ENCODE measurements at places on chromosomes 1 and 21.
A peak's percentile ranks its signal among the peaks of the same experiment; 100 is the strongest.

GRCh38 chr1:219277304-219278105, 103.8 kb downstream of the LYPLAL1 start:
- no peak for DNase-seq

DNA sequence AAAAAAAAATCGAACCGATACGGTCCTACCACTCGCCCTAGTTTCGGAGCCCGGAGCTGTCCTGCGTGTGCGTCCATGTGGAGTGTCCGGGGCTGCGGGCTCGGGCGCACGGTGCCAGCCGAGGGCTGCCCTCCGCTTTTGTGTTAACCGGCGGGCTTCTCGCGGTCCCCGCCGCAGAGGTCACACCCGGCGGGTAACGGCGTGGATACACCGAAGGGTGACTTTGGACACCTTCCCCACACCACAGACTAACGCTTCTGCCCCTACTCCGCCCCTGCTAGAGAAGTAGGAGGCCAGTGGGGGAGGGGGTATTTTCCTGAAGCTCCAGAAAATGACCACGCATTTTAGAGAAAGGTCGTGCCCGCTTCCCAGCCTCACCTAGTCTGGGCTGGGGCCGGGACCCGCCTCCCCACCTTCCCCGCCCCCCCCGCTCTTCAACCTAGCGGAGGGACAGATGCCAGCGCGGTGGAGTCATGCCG, 609 bp upstream of the ATF3 start:
- DNase-seq, result no peak

DNA sequence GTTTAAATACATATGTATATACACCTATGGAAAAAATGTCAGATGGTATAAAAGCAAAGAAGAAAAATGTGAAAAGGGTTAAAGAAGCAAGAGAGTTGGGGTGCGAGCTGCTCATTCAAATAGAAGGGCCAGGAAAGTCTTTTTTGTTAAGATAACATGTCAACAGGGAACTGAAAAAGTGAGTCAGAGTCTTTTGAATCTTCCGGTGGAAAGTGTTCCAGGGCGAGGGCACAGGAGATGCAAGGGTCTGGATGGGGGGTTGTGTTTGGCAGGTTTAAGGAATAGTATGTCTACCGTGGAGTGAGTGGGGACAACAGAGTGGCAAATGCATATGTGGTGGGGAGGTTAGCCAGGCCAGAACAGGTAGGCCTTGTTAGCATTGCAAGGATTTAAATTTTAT, 22.2 kb upstream of the GNG12 start:
- no peak for DNase-seq

DNA sequence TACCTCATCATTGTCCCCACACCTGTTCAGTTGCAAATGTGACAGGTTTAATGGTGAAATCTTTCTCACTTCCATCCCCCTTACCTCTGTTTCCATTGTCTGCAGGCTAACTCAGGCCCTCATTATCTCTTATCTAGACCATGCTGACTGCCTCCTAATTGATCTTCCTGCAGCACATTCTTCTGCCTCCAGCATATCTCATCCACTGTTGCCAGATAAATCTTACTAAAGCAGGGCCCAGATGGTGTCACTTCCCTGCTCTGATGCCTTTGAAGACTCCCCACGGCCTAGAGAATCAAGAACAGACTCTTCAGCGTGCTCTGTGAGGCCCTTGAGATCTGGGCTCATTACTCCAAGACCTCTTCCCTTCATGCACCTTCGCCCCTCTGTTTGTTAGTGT, 230.1 kb downstream of the DUSP10 start:
- no peak for DNase-seq

- no peak for DNase-seq
These were observed 6.9 kb upstream of the PTGFR start for GRCh38 chr1:78483903-78484302.

- no peak for DNase-seq
These were observed 63.9 kb downstream of the KCNK1 start for GRCh38 chr1:233677690-233678354.

GRCh38 chr1:176884286-176884685, 280.2 kb downstream of the ASTN1 start:
- DNase-seq, result no peak

GRCh38 chr1:198970916-198971315, 332.1 kb downstream of the PTPRC start:
- no peak for DNase-seq

- DNase-seq, result no peak
These were observed 49.1 kb upstream of the CCDC27 start for GRCh38 chr1:3702990-3703728.

- DNase-seq, result no peak
These were observed 99.8 kb downstream of the PTPN14 start for GRCh38 chr1:214451596-214451995.

- DNase-seq, result no peak
These were observed 2.6 kb downstream of the PTTG1IP start for GRCh38 chr21:44870748-44871495.

- peak; percentile 52 for DNase-seq
These were observed 56.4 kb upstream of the RGS7 start for GRCh38 chr1:241413386-241413785.

GRCh38 chr1:22877112-22877915, 95.4 kb downstream of the LACTBL1 start:
- no peak for DNase-seq

DNA sequence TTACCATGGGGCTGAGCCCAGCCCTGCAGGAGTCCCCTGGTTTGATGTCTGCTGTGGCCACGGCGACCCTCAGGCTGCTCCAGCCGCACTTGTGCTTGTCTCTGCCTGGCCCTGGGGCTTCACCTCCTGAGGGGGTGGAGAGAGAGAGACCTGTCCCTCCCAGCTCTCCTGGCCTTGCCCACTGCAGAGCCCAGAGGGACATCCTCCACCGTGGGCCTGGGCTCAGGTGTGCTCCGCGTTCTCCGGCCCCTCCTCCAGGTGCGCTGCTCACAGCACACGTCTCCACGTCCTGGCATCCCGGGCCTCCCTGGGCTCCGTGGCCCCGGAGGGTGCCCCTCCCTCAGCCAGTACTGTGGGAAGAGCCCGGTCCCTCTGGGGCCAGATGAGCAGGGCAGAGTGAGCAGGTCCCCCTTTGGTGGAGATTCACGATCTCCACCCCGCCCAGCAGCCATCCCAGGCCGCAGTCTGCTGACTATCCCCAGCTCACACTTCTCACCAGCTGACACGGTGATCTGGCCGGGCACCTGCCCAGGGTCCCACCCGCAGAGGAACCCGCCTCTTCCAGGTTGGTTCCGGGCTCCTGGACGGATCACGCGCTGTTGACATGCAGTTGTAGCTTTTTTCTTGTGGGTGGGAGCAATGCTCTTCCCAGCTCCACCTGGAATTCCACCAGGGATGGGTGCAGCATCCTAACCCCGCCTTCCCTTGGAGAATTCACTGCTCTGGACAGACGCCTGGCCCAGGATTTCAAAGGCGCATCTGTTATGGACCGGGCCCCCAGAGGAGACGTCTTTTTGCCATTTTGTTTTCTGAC, 41.8 kb upstream of the POFUT2 start:
- no peak for DNase-seq

- DNase-seq, result no peak
These were observed 5.5 kb downstream of the MFSD2A start for GRCh38 chr1:39960431-39960958.

DNA sequence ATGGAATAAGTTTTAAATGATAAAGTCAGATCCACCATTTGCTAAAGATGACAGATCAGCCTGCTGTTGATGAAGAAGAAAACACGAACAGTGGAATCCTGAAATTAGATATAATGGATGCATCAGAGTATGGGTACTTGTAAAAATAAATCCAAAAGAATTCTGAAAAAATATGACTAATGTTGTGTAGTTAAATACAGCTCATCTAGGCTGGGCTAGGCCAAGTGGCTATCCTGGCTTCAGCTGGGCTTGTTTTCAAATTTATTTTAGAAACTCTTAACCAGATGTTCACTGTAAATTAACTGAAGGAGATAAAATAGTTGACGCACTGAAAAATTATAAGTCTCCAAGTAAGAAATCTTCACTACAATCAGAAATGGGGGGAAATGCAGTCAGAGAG, 7.4 kb upstream of the RGS2 start:
- no peak for DNase-seq

GRCh38 chr1:231369282-231369681, 31.2 kb downstream of the SPRTN start:
- DNase-seq, result no peak

- DNase-seq, result no peak
These were observed 87.0 kb upstream of the MAGI3 start for GRCh38 chr1:113303267-113303666.

- no peak for DNase-seq
These were observed 454.6 kb downstream of the LMO4 start for GRCh38 chr1:87783315-87783714.

DNA sequence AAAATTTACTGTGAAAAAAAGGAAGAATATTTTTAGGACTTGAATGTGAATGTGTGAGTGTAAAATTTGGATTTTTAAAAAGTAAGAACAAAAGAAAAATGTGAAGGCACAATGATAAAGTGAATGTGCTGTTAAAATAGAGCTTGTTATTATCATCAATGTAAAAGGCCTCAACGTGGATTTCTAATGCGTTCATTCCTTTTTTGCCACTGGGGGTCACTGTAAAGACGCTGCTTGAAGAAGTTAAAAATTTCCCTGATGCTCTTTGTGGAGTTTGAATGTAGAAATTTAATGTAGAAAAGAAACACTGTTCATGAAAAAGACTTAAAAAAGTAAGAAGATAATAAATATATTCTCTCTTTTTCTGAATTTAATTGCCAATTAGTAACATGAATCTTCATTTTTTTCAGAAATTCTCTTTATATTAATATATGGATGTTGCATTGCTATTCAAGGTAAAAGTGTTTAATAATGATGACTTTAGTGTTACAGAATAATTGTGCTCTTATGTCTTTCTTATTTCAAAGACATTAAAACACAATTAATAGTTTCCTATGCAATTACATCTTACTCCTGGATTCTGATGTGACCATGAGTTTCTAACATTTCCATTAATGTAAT, 161.5 kb downstream of the DNM3 start:
- peak; percentile 43 for DNase-seq

DNA sequence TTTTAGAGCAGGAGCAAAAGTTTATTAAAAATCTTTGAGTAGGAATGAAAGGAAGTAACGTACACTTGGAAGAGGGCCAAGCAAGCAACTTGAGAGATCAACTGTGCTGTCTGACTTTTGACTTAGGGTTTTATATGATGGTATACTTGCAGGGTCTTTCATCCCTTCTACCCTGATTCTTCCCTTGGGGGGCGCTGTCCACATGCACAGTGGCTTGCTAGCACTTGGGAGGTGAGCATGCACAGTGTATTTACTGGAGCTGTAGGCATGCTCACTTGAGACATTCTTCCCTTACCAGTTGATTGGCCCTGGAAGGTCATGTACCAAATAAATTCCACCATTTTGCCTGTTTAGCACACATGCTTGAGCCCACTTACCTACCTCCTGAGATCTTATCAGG, 1001.3 kb upstream of the ADGRL2 start:
- DNase-seq, result no peak

GRCh38 chr1:92380867-92381266, 82.0 kb downstream of the RPAP2 start:
- DNase-seq, result no peak

DNA sequence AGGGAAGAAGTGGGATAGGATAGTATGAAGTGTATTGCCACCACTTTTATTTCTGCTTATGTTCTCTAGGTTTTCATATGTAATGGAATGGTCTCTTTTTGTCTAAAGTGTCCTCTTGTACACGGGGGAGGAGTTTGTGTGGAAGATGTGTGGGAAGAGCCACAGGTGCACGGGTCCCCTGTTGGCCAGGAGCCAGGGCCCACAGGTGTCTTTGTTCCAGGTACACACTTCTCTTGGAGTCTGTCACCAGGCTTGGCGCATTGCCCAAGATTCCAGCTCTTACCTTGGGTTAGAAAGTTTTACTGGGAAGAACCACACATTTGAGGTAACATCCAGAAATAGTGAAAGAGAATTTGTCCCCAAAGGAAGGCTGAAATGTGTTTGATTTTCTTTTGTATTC, 10.5 kb downstream of the TENT5C start:
- DNase-seq, result no peak

- no peak for DNase-seq
These were observed 5.5 kb downstream of the GNG4 start for GRCh38 chr1:235643837-235644692.

DNA sequence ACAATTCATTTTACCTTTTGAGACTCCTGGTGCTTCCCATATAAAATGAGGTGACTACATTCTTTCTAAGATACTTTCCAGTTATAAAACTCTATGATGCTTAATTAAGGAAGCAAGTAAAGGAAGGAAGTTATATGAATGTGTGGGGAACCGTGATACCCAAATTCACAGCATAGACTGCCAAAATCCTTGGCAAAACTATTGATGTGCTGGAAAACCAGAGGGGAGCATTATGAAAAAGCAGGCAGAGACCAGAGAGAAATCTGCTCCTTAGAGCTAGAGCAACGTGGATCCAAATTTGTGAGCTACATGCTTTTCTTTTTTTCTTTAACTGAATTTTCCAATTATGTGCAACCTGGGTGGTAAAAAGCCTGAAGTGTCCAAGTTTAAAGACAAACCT, 201.4 kb upstream of the USP25 start:
- DNase-seq, result no peak

GRCh38 chr21:46363698-46364097, 39.7 kb downstream of the PCNT start:
- no peak for DNase-seq

- DNase-seq, result no peak
These were observed 62.4 kb upstream of the DUSP10 start for GRCh38 chr1:221804303-221804702.

DNA sequence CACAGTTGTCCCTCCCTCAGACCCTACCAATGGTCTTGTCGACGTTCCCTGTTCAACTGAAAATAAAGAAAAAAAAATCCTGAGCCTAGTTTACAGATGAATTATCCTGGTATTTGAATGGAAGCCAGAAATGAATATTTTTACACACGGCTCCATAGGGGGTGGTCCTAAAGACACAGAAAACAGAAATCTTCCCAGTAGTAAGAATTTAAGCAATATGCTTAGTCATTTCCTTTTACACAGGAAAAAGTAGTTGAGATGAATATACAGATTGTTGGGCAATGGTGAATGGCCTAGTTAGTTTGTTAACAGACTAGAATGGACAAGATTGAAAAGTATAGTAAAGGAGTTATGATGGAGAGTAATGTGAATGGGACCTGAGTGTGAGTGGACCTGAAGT, 67.4 kb downstream of the RGS18 start:
- peak; percentile 23 for DNase-seq

- DNase-seq, result no peak
These were observed 31.9 kb downstream of the CAPN9 start for GRCh38 chr1:230778916-230779590.

GRCh38 chr1:29319300-29320110, 83.2 kb downstream of the PTPRU start:
- DNase-seq, result no peak

- no peak for DNase-seq
These were observed 670.5 kb upstream of the USP24 start for GRCh38 chr1:55885619-55886018.

GRCh38 chr1:3483801-3484444, 29.5 kb downstream of the ARHGEF16 start:
- no peak for DNase-seq

- DNase-seq, result no peak
These were observed 9.3 kb downstream of the RAB4A start for GRCh38 chr1:229280037-229280828.

GRCh38 chr1:201570886-201571624, 32.1 kb downstream of the NAV1 start:
- no peak for DNase-seq

- DNase-seq, result no peak
These were observed 89.8 kb upstream of the TMPRSS15 start for GRCh38 chr21:18493422-18493821.

- DNase-seq, result no peak
These were observed 893.5 kb downstream of the LTN1 start for GRCh38 chr21:28099001-28099705.

- no peak for DNase-seq
These were observed 28.6 kb downstream of the PUM1 start for GRCh38 chr1:31036749-31037500.

- DNase-seq, result no peak
These were observed 88.4 kb downstream of the DYRK1A start for GRCh38 chr21:37454869-37455503.

Measured in AG04450 (cell line).